ENCODE measurements at places on chromosomes 5 and 9.

DNA sequence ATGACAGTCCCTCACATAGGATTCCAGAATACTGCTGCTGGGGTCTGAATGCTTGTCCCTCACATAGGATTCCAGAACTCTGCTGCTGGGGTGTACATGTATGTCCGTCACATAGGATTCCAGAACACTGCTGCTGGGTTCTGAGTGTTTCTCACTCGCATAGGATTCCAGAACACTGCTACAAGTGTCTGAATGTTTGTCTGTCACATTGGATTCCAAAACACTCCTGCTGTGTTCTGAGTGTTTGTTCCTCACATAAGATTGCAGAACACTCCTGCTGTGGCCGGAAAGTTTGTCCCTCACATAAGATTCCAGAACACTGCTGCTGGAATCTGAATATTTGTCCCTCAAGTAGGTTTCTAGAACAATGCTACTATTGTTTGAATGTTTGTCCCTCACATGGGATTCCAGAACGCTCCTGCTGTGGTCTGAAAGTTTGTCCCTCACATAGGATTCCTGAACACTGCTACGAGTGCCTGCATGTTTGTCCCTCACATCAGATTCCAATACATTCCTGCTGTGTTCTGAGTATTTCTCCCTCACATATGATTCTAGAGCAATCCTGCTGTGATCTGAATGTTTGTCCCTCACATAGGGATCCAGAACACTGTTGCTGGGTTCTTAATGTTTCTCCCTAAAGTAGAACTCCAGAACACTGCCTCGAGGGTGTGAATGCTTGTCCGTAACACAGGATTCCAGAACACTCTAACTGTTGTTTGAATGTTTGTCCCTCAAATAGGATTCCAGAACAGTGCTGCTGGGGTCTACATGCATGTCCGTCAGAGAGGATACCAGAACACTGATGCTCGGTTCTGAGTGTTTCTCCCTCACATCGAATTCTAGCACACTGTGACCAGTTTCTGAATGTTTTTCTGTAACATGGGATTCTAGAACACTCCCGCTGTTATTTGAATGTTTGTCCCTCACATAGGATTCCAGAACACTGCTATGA, 200.4 kb downstream of the FOXD4L6 start:
- DNase-seq, result no peak

GRCh38 chr5:5464036-5464715, 41.7 kb downstream of the ICE1 start:
- DNase-seq, result no peak

DNA sequence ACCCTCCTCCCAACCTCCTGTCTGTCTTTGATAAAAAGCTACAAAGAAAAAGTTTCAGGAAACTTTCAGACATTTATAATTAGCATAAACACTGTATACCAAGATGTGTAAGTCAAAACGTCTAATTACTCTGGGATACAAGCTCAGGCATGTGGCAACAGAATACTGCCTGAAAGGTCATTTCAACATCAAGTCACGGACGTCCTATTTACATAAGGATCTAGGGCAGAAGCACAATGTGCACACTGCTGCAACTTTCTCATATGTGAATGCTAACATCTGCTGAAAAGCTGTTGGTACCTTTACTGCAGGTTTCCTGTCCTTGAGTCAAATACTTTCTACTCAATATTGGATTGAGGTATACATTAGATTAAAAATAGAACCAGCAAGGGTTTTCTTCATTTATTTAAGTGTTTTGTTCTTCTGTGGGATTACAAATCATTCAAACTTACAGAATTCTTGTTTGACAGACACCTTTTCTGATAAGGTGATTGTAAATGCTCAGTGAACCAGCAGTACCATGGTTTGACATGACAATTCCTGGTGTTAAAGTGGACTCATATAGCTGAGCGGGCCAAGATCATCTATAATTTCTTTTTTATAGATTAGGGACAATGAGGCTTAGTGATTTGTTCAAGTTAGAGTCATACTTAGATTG, 36.8 kb downstream of the ELL2 start:
- no peak for DNase-seq

DNA sequence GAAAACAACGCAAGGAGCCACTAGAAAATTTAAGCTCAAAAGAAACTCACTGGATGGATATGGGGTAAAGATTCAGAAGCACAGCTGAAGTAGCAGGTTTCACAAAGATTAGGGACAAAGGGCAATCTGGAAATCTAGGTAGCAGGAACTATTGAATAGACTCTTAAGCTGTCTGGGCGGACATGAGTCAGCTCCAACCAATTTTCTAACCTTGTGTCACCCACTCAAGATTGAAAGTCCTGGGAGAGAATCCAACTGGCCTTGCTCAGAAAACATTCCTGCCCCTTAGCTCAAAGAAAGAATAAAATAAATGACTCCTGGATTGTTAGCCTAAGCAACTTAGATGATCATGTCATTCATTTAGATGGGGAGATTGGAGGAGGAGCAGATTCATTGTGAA, 69.2 kb downstream of the STK32A start:
- DNase-seq, result no peak

DNA sequence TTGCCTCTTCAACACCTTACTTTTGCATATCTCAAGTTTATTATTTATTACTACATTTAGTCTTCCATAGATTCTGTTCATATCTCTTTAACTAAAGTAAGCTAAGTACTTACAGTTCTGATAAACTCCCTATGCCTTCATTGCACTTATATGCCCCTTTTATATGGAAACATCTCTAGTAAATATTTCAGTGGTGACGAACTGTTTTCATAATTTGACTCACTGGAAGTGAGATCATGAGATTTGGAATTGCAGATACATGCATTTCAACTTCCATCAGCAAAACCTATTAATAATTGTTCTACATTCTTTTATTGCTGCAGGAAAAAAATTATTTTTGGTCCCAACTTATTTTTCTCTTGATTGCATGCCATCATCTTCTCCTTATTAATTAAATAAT, 263.5 kb downstream of the CD180 start:
- DNase-seq, result no peak

DNA sequence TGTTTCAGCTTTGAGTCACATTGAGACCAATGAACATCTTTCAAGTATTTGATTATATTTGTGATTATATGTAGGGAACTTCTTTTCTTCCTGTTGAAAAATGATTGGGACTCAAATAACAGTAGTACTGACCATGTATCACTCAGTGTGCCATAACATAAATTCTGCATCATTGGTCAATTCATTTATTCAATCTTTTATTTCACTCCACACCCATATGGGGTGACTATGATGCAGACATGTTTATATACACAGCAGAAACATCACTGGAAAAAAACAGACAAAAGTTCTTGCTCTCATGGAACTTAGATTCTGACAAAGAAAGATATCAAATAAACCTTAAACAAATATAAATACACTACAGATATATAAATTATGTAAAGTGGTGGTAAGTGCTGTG, 74.7 kb upstream of the ANXA1 start:
- DNase-seq, result no peak

DNA sequence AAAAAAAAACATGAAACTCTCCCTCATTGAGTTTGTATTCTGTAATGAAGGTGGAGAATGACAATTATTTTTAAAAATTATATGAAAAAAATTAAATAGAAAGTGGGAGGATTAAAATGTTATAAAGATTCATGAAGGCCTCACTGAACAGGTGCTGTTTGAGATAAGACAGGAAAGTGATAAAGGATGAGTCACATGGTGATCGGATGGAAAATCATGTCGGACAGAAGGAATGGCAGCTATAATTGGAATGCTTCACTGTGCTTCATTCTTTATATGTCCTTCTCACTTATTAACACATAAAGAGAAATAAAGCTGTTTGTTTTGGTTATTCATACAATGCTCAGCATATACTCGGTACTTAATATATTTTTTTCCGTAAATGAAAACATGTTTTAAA, 464.5 kb upstream of the RGMB start:
- DNase-seq, result no peak

- DNase-seq, result no peak
Measured at GRCh38 chr9:14339746-14340145, 25.8 kb upstream of the NFIB start.

- no peak for DNase-seq
Measured at GRCh38 chr5:168097876-168098653, 193.4 kb upstream of the WWC1 start.

- DNase-seq, result no peak
Measured at GRCh38 chr9:93376411-93376810, 75.1 kb upstream of the FAM120A start.

- DNase-seq, result no peak
Measured at GRCh38 chr9:5854063-5854790, 21.3 kb upstream of the ERMP1 start.

DNA sequence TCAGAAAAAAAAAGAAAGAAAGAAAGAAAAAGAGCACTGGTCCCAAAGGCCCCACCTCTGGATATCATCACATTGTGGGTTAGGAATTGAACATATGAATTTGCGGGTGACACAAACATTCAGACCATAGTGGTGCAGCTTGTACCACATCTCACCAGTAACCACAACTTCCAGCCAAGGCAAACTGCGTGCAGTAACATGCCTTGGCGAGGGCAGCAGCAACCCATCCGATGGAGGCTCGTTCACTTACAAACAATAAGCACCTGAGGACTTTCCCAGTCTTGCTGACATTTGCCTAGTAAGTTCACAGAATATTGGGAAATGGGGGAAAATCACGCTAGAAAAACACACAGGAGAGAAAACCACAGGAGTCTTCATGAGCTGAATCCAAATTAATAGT, 508.1 kb downstream of the ZNF608 start:
- DNase-seq, result no peak

DNA sequence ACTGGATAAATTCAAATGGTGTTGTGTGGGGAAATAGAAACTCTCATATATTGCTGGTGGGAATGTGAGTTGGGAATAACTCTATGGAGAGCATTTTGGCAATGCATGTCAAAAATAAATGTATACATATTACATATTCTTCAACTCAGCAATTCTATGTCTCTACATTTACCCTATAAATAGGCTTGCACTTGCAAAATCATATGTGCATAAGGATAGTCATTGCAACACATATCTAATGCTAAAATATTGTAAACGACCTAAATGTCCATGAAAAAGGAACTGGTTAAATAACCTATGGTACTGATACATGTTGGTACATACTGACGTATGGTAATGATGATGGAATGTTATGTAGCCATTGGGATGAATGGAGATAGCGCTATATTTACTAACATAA, 94.5 kb upstream of the CHD1 start:
- no peak for DNase-seq

DNA sequence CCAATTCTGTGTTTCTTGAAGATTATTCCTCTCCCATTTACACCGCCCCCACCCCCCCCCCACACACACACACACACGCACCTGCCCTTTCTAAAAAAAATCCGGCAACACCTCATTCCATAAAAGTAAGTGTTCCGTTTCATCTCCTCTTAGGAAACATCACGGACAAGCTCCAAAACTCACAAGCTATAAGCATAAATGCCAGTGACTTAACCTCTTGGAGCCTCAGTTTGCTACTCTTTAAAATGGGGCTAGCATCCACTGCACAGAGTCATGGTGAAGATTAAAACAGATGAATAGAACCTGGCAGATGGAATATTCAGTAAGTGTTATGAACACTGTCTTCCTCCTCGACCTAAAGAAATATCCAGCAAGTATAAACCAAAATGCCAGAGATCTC, 70.5 kb downstream of the PCDH1 start:
- DNase-seq, result no peak

GRCh38 chr5:1431896-1432295, 13.3 kb downstream of the SLC6A3 start:
- DNase-seq, result no peak

DNA sequence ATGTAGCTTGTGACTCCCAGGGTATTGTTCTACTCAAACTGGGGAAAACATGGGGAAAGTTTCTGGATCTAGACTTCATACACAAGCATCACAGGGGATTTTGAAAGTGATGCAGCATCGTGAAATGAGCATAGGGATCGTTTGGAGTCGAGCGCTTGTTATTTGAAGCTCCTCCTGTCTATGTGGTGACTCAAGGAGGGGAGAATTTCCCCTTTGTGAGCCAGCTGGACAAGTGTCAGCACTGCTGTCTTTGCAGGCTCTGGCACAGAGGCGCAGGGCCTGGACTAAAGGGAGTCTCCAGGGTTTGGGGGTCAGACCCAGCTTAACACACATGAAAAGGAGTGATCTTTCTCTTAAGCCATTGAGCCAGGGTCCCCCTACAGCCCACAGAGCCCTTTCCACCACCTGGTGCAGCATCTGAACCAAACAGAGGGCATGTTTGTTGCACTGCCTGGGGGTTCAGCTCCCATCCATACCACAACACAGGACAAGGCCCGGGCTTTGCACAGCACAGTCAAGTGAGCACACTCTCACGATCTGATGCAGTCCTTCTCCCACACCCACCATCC, 51.0 kb downstream of the IRF1 start:
- DNase-seq, result no peak

- DNase-seq, result no peak
Measured at GRCh38 chr5:53785924-53786323, 225.5 kb downstream of the NDUFS4 start.

DNA sequence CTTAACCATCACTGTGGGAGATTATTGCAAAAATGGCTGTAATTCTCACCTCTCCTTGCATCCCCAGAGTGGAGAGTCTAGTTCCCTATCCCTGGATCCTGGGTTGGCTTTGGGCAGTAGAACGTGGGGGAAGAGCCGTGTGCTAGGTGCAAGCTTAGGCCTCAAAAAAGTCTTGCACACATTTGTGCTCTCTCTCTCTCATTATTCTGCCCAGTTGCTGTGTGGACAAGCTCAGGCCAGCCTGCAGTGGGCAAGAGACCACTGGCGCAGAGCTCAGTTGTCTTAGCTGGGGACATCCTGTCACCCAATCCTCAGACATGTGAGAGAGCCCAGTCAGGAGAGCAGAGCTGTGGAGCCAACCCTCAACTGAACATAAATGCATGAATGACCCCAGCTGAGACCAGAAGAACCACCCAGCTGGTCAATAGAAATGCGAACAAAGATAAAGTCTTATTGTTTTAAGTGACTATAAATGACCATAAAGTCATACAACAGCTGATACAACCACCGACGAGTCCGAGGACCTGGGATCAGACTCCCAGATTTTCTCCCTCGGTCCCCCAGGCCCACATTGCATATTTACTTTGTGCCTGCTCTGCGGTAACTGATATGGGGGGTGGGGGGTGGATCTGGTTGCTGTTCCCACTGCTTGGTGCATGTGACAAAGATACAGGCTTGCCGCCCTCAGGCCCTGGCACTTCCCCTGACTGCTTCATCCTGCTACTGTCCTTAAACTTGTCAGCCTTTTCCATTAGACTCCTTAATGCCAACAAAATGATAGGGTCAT, 166.4 kb upstream of the MVB12B start:
- no peak for DNase-seq

DNA sequence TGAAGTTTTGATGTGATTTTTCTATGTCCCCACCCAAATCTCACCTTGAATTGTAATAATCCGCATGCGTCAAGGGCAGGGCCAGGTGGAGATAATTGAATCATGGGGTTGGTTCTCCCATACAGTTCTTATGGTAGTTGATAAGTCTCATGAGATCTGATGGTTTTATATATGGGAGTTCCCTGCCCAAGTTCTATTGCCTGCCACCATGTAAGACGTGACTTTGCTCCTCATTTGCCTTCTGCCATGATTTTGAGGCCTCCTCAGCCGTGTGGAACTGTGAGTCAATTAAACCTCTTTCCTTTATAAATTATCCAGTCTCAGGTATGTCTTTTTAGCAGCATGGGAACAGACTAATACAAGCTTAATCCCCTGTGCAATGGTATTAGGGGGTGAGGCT, 25.5 kb upstream of the RAI14 start:
- DNase-seq, result no peak

GRCh38 chr9:109203761-109204360, 36.8 kb upstream of the FRRS1L start:
- DNase-seq, result no peak

GRCh38 chr5:6775571-6775970, 62.3 kb downstream of the TENT4A start:
- DNase-seq, result no peak
